ENCODE measurements at places on chromosomes 1 and 21.

DNA sequence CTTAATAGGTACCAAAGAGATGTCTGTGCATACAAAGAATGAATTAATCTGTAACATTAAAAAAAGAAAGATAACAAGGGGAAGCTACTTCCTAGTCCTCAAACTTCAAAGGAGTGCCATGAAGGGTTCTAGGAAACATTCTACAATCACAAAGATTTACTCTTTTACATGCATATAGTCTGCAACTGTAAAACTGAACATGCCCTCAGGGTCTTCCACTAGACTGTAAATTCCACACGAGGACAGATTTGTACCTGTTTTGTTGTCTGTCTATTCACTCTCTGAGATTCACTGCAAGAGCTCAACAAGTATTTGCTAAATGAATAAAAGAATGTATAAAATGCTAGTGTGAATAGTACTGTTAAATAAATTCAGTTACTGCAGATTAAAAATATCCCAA lies 4.4 kb downstream of the JAK1 start:
- DNase-seq, result no peak

- DNase-seq, result no peak
Measured at GRCh38 chr1:222163895-222164294, 384.0 kb downstream of the HHIPL2 start.

GRCh38 chr1:84264961-84265360 lies 36.5 kb upstream of the SAMD13 start:
- DNase-seq, result no peak

DNA sequence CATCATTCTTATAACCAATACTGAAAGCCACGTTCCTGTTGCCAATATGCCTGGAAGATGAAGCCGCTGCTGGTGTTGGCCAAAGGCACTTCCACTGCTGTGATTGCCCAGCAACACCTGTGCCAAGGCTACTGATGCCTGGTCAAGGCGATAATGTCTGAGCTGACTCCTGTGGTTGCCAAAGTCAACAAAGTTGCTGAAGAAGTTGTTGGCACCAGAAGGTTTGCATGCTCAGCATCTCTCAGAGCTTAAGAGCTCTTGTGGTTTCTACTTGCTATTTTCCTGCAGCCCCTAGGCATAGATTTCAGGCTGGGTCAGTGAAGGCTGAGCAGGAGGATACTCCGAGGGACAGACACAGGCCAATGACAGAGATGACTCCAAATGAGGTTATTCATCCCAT lies 63.4 kb upstream of the RAB3GAP2 start:
- no peak for DNase-seq

All from hippocampal formation (tissue), 2 donors.